ENCODE measurements at places on chromosomes 11 and 22.
A peak's percentile ranks its signal among the peaks of the same experiment; 100 is the strongest.

DNA sequence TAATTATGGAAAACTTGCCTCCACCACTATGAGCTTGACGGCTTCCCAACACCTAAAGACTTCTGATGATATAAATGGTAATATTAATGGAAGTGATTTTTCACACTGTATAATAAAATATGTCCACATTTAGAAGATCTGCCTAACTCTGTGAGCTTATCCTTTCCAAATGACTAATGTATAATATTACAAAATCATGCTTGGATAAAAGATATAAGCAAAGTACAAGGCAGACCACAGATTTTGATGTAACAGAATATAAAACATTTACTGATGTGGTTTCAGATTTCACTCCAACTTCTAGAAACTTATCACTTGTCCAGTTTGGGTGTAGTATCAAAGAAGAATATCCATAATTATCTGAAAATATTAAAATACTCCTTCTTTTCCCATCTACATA is 36.9 kb downstream of the GALNT18 start:
- no peak for DNase-seq

- no peak for DNase-seq
Measured at GRCh38 chr22:25996669-25997068, 172.6 kb upstream of the SEZ6L start.

DNA sequence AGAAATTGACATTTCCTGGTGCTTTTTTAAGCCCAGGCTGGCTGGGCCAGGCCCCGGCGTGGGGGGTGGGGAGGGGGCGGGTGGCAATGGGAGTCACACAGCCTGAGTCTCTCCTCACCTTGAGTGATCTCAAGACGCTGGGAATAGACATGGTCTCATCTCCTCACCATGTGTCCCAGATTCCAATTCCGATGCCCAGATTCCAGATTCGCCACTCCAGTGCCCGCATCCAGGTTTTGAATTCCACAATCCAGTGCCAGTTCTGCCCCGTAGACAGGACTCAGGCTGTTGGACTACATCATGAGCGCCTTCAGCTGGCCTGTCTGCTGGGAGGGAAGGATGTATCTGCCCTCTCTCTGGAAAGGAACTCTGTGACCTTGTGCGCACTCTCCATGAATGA is 19.1 kb downstream of the KCNC1 start:
- no peak for DNase-seq

- no peak for DNase-seq
Measured at GRCh38 chr22:44147821-44148574, 32.7 kb upstream of the PARVG start.

GRCh38 chr22:42167066-42167465 is 36.5 kb upstream of the CYP2D6 start:
- DNase-seq: no peak

- DNase-seq: no peak
Measured at GRCh38 chr11:102360681-102361080, 13.7 kb downstream of the BIRC2 start.

DNA sequence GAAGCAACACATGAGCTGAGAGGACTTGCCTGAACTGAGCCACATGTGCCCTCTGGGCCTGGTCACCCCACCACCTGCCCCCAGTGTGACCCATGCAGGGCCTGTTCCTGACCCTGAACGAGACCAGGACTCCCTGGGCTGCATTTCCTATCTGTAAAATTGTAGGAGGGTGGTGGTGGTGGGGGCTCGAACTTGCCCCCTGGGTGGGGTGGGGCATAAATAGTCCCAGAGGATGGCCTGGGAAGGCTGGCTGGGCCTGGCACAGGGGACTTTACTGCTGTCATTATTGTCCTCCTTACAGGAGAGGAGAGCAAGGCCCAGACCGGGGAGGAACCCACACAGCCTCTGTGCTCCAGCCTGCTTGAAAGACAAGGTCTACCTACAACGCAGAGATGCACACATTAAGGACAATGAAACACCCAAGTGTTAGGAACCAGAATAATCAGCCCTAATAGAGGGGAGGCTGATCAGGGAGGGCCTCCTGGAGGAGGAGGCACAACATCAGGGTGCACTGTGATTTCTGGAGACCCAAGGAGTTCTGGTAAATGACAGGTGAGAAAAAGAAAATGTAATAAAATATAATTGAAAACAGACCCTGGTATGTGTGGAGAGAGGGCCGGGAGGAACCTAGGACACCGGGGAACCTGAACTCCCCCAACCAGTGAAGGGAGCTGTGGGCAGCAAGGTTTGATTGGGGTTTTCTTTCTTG is 2.8 kb upstream of the AIFM3 start:
- DNase-seq: no peak

DNA sequence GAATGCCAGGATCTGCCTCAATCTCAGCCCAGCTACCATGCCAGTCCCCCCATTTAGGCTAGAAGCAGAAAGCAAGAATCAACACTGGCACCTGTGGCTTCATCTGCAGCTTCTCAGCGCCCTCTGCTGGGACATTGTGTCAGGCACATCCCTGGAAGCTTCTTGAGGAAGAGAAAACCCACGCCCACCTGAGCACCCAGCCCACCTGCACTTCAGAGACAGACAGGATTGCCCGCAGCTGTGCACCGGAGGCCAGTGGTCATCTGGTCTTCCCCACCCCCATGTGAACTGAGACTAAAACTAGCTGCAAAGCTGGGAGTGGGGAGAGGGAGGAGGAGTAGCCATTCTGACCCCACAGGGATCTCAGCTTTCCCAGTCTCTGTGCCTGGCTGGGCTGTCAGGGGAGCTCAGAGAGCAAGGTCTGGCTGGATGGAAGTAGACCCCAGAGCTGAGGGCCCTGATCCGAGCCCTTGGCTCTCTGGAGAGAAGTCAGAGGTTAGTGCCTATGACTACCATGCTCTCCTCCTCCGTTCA is 66.8 kb downstream of the FEZ1 start:
- no peak for DNase-seq

DNA sequence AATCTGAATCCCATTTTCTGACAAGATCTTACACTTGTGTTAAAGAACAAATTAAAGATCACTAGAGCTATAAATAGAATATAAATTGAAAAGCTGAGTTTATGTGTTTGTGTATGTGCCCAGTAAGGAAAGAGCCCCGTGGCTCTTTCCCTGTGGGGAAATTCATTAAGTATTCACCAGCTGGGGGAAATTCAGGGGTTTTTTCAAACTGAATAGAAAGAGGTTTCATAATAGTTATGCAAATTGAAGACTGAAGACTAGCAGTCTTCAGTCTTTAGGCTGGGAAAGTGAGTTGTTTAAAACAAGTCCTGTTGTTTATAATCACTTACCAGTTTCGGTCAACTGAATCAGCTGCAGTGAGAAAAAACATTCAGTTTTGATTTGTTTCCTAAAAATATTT is 11.3 kb upstream of the MS4A7 start:
- DNase-seq: no peak

- DNase-seq: no peak
Measured at GRCh38 chr11:13043912-13044628, 35.0 kb downstream of the RASSF10 start.

- no peak for DNase-seq
Measured at GRCh38 chr11:73287400-73288101, 15.4 kb downstream of the P2RY6 start.

- DNase-seq: no peak
Measured at GRCh38 chr22:25111579-25112517, 87.8 kb upstream of the CRYBB3 start.

GRCh38 chr11:119263352-119263940 is 53.5 kb downstream of the MCAM start:
- no peak for DNase-seq

DNA sequence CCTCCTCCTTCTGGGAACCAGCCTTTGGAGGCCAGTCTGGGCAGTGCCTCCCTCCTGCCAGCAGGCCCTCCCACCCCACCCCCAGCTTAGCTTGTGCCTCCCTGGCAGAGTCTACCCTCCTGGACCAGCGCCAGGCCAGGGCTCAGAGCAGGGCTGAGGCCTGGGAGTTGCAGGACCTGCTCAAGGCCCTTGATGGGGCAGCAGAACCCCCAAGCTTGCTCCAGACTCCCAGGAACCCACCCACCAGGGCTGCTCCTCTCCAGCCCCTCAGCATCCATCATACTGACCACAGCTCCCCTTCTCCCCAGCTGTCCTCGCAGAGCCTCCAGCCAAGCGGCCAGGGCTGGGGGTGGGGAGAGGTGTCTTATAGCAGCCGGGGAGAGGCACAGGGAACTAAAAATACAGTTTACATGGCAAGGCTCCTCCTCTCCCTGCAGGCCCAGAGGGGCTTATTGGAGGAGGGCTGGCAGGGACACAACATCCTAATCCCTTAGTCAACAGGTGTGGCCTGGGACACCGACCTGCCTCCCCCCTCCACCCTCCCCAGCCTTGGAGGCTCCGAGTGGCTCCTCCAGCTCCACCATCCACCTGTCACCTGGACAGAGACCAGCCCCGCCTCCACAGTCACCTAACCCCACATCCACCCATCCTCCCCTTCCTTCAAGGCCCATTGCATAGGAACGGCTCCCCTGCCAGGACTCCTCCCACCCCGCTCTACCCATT is 5.2 kb upstream of the MB start:
- DNase-seq: no peak

GRCh38 chr11:83815736-83816135 is 529.6 kb upstream of the CCDC90B start:
- DNase-seq: no peak

DNA sequence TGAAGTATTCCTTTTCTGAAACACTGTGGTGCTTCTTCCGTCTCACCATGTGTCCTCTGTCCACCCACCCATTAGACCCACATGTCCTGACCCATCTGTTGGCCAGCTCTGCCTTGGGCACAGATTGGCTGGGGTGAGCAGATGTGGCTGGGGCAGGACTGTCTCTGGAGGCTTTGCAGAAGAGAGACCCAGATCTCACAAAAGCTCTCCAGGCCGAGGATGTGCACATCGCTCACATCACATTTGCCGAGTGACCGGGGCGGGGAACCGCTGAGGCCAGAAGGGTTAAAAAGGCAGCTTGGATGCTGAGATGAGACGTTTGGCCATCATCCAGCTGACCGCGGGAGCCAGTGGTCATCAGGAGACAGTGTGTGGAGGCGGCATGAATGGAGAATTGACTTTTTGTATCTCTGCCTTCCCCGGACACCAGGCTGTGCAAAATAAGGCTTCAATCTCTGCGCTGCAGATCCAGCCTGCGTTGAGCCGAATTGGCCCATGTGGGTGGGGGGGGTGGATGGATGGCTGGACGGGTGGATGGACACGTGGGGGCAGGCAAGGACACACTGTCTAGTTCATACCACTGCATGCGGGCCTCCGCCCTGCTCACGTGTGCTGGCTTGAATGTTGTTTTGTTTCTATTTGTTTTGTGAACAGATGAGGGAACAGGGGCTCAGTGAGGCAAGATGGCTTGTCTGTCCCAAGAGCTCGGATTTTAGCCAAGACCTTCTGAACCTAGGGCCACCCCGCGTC is 6.1 kb downstream of the IFITM10 start:
- no peak for DNase-seq

DNA sequence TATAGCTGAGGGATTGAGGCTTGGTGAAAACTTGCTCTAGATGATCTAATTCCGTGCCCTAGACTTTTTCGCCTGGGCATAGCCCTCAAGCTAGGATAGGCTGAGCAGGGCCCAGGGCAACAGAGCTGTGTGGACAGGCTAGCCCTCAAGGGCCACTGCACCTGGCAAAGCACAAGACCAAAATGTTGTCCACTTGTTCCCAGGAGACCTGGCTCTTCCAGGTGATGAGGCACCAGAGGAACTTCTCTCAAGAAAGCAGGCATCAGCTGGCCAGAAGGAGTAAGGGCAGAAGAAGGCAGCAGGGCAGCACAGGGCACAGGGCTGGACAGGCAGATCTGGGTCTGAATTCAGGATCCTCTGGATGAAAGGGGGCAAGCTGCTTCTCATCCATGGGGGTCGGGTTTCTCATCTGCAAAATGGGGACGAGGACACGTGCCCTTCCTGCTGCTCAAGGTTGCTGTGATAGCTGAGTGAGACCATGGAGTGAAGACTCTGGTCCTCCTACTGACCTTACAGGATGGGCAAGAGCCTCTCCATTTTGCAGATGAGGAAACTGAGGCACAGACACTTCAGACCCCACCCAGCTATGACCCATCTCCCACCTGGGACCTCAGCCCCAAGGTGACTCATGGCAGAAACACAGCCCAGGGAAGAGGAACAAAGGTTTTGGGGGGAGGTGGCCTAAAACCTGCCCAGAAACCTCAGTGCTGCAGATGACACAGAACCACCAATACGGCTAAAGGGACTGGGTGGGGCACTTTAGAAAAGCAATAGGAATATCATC is 42.2 kb upstream of the PRDM11 start:
- no peak for DNase-seq

DNA sequence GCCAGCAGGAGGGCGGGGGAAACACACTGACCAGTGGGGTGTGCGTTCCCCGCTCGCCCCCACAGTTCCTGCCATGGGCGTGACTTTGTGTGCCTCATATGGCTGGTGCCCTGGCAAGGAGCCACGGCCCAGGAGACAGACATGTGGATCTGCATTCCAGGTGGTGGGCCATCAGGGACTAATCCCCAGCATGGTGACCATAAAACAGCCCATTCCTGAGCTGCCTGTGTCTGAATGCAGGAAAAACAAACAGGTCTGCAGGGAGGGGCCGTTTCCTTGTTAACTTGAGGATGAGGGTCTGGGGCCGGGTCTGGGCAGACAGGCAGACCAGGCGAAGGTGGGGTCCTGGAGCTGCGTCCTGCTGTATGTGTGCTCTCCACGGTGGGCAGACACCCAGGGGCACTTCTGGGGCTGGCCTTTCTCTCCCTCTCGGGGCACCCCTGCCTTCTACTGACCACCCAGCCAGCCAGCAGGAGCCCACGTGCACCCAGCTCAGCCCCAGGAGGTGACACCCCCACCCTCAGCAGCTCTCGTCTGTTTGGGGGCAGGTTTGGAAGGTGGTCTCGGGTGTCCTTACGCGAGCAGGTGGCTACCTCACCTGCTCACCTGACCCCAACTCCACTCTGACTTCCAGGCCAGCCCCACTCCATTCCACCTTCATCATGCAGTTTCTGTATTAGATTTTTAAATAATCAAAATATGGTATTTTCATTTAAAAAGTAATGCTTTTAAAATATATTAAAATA is 120.3 kb downstream of the KCNQ1OT1 start:
- DNase-seq: no peak

- no peak for DNase-seq
Measured at GRCh38 chr11:2747248-2748027, 47.6 kb upstream of the KCNQ1OT1 start.

DNA sequence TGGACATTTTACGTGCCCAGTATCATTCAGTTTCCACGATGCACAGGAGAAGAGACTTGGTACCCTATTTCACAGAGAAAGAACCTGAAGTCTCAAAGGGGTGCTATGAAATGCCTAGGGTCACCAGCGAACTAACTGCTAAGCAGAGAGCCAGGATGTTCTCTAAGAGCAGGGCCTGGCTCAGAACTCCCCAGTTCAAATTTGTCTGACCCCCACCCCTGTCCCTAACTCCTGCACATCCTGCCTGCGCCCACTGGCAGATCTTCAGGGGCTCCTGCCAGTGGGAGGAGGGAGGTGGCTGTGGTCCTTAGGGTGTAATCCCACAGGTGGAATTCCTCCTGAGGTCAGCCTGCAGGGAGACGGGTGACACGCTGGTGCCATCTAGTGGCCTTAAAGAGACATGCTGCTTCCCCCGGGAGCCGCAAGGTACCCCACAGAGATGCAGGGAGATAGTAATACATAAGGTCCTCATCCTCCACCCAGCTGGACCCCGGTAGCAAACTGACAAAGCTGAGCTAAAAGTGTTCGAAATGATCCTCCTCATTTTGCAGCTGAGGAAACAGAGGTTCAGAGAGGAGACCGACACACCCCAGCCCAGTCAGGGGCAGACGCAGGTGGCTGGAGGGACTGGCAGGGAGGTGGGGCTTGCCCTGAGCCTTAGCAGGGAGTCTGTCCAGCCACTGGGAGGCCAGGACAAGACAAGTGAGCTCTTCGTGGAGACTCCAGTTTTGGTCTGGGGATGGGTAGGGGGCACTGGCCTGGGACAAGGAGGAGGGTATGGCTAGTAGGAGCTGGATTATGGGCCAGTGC is 34.1 kb downstream of the MB start:
- peak; percentile 20 for DNase-seq
